Ureter (tissue), 1 donor: ENCODE measurements at places on chromosomes 4 and X. TPM values are rescaled to one million over a fixed set of nuclear protein-coding genes. Genes with fewer than 3 reads are reported as not detected.

GRCh38 chr4:144627663-144628076 lies 18.3 kb upstream of the HHIP start:
- DNase-seq, result no peak

DNA sequence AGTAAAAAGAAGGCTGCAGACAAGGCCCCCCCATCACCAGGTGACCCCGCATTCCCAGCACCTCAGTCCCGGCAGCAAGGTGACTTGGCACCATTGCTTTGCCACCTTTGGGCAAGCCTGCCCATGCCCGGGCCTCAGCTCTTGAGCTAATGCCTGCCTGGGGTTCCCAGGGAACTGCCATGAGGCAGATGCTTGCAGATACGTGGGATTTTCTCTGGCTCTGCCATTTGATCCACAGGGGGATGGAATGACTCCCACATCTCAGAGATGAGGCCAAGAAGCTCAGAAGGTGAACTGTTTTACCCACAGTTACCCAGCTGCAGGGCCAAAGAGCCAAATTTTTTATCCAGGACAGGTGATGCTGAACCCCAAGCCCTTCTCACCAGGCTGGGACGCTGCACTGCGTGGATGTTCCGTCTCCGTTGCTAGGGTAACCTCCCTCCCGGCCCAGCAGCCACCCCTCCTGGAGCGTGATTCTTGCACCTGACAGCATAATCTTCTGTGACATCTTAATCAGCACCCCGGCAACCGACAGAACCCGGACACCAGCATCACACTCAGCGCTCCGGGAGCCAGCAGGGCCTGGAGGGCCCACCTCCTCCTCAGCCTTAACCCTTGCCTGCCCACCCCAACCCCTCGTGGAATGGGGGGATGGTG lies 15.7 kb upstream of the MSX1 start:
- DNase-seq, result no peak

- no peak for DNase-seq
Measured at GRCh38 chrX:65925005-65925404, 114.9 kb downstream of the VSIG4 start.

GRCh38 chrX:72399816-72400215 lies 94.1 kb upstream of the CITED1 start:
- DNase-seq, result no peak

- DNase-seq, result no peak
Measured at GRCh38 chr4:26916195-26916594, 55.6 kb downstream of the STIM2 start.

DNA sequence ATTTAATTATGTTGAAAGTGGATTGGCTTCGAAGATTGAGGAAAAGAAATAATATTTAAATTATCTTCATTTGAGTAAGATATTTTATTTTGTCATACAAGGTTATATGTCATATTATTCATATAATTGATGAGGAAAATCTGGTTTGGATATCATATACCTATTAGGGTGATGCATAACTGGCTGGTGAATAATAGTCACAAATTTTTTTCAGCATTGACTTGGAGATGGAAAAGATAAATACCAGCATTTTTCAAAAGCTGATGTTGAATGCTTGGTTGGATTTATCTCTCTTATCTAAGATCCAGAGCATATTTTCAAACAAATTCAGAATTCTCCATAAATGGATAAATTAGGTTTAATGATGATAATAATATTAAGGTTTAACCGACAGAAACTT lies 93.5 kb upstream of the SLIT2 start:
- DNase-seq, result no peak

DNA sequence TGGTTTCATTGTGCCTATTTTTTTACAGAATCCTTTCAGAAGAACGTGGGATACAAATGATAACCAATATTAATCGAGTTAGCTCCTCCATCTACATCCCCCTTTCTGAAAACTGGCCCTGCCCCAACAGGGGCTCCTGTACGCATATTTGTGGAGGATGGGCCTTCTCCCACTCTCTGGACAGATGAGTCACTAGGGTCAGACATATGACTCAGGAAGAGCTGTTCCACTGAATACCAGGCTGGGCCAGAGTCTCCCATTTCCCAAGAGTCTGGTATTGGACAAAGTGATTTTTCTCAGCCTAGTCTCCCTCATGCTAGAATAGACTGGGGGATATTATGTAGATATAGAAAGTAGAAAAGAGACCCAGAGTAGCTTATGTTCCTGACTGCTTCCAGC lies 142.4 kb downstream of the TSPAN5 start:
- no peak for DNase-seq

DNA sequence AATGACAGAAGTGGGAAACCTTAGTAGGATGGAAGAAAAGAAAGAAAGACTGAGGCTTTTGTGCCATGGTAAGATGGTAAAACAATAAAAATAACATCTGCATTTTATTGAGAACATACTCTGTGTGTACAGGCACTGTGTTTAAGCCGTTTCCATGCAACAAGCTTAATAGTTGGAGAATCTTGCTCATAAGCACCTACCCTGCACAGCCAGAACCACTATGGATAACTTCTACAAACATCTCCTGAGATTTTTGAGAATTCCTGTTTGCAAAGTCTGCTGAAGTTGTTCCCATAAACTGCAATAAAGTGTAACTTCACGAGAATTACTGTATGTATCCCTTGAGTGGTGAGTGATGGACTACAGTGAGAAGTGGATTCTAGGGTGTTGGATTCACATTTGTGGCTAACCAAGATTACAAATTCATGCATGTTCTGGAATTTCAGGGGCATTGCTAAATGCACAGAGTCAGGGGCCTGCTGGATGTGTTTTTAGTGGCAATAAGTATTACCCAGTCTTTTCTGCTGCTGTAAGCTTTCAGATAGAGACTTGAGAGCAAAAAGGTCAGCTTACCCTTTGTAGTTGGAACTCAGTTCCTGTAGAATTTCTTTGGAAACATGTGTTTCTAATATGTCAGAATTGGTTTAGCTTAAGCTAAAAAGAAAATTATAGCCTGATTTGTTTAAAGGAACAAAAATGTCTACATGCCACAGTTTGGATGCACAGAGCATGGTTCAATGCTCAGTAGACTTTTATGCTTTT lies 132.5 kb downstream of the AFF1 start:
- no peak for DNase-seq

DNA sequence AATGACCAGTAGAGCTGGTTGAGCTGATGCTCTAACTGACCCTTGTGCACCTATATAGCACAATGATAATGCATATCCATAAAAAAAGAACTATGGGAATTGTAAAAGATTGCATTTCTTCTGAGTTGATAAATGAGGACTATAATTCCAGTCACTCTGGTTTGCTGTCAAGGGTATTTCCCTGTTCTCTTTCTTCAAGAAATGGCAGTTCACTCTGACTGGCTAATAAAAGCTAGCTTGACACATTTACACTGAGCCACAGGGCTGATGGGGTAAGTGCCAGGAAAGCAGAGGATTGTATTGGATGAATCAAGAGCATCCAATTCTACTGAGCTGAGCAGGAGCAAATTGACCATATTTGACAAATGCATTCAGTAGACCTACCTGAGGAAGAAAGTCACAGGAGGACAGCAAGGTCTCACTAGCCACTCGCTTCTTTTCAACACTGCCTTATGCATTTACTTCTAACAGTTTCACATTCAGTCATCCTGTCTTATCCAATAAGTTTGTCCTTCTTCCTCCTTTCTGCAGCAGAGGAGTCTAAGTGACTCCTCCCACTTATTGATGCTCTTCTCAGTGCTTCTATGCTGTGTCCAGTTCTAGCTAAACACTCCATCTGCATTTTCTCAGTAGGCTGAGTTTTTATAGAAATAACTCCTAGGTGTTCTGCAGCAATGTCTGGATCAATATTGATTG lies 43.0 kb downstream of the RBMX2 start:
- no peak for DNase-seq

DNA sequence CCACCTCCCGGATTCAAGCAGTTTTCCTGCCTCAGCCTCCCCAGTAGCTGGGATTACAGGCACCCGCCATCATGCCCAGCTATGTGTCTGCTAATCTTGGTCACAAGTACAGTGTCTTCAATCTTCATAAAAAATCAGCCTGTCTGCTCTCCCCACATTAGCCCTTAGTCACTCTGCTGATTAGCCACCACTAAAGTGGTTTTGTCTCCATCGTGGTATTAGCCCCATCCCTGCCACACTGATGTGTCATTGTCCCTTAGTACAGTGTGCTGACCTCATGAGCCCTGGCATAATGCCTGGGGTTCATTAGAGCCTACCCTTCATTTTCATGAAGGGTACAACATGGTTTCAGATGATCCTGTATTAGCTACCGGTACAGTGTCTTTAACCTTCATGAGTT lies 49.9 kb downstream of the ZNF157 start:
- DNase-seq, result no peak

GRCh38 chr4:6561173-6561516 lies 13.8 kb upstream of the MAN2B2 start:
- no peak for DNase-seq

GRCh38 chr4:5900844-5901243 lies 8.0 kb upstream of the CRMP1 start:
- no peak for DNase-seq

- DNase-seq, result peak; percentile 73
Measured at GRCh38 chr4:120517966-120518365, 404.6 kb downstream of the PRDM5 start.

DNA sequence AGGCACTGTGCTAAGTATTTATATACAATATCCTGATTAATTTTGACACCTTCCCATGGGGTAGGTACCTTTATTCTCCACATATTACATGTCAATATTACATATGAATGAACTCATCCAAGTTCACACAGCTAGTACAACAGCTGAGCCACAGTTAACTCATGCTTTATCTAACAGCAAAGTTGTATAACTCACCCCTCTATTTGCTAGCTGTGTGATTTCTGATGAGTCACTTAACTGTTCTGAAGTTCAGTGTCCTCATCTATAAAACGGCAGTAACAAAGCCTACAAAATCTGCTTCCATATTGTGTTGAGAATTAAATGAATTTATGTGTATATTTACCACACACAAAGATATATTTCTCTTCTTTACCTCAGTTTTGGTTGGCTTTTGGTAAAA lies 48.2 kb upstream of the KDR start:
- DNase-seq, result no peak

GRCh38 chr4:74395633-74396032 lies 30.7 kb downstream of the EREG start:
- DNase-seq, result no peak

DNA sequence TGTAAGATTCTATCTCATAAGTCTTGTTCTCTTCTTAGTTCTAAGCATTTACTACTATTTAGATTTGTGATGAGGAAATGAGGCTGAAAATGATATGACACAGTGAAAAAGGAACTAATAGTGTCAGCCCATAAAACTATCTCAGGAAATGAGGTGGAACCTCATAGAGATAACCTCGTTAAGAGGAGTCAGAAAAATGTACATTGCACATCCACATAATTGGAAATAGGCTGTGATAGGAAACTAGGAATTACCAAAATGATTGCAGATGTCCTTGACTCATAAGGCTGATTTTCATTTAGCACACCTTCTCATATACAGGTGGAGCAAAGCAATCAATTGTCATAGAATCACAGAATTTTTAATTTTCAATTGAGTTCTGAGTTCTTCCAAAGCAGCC lies 26.8 kb downstream of the ANXA10 start:
- DNase-seq, result no peak

GRCh38 chr4:182679533-182679932 lies 237.7 kb downstream of the DCTD start:
- DNase-seq, result no peak

- DNase-seq, result no peak
Measured at GRCh38 chr4:108830509-108831244, 67.8 kb upstream of the ETNPPL start.

DNA sequence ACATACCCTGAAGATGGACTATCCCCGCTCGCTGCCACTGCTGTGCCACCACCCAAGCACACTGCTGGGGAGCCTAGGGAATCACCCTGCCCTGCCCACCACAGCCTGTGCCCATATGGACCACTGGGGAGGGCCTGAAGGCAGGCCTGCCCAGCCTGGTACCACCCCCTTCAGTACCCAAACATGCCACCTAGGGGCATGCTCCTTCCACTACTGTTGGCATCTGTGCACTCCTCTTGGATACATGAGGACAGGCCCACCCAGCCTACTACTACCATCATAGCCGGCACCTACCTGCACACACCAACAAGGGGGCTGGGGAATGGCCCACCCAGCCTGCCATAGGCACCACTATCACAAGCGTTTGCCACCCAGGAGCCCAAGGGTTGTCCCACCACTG lies 30.1 kb upstream of the PRDX4 start:
- no peak for DNase-seq

DNA sequence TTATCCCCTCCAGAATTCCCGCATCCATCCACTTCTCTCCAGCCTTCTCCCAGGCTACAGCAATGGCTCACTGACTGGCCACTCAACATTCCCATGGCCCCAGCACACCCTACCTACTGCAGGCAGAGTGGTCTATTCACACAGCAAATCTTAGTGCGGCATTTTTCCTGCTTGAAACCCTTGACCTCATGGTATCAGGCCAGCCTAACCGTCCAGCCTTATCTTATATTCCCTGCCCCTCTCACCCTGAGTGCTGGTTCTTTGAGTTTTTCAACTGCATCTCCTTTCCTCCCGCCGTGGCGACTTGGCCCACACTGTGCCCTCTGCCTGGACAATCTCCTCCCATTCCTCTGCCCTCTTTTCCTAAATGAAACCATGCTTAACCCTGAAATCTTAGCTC lies 10.0 kb upstream of the S100G start:
- no peak for DNase-seq

- DNase-seq, result no peak
Measured at GRCh38 chrX:118207831-118208453, 91.3 kb upstream of the KLHL13 start.

GRCh38 chr4:14920237-14920636 lies 82.0 kb upstream of the CPEB2 start:
- no peak for DNase-seq

GRCh38 chr4:168150420-168151050 lies 58.2 kb downstream of the ANXA10 start:
- DNase-seq, result no peak

- no peak for DNase-seq
Measured at GRCh38 chr4:151583157-151583914, 174.4 kb downstream of the FHIP1A start.

GRCh38 chr4:1294424-1294823 lies 4.7 kb downstream of the MAEA start:
- DNase-seq, result no peak

- no peak for DNase-seq
Measured at GRCh38 chr4:177391287-177391686, 51.0 kb downstream of the AGA start.

Gene SOWAHB
- total RNA-seq, result 14.3 TPM

Gene AFP
- not detected for total RNA-seq

Gene GYPA
- total RNA-seq, result not detected

Gene ITM2A
- total RNA-seq, result 42.2 TPM

Gene MAGEC1
- total RNA-seq, result not detected

Gene CLTRN
- total RNA-seq, result 2.2 TPM

Gene ARMCX4
- 29.8 TPM for total RNA-seq

Gene OTUD6A
- total RNA-seq, result not detected

Gene TMEM271
- total RNA-seq, result not detected

Gene NUDT10
- total RNA-seq, result 4.6 TPM

Gene FAM184B
- total RNA-seq, result not detected

Gene H2BW2
- total RNA-seq, result 0.26 TPM
